Urothelium cell line (cell line): ENCODE measurements at places on chromosomes 5 and 9.
A peak's percentile ranks its signal among the peaks of the same experiment; 100 is the strongest.

DNA sequence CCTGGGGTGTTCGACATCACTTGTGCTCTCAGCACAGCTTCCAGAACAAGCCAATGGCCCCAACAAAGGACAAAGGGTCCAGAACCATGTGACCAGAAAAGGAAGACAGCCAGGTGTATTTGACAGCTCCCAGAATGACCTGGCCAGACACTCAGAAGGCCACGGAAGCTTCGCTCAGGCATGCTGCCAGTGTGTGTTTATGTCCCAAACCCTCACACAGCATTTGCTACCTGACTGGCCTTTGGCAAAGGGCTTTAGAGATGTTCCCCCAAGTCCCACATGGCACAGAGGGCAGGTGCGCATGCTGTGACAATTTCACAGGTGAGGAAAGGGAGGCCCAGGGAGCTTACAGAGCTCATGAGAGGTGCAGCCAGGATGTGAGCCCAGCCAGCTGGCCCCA is 39.5 kb downstream of the MED10 start:
- no peak for DNase-seq

DNA sequence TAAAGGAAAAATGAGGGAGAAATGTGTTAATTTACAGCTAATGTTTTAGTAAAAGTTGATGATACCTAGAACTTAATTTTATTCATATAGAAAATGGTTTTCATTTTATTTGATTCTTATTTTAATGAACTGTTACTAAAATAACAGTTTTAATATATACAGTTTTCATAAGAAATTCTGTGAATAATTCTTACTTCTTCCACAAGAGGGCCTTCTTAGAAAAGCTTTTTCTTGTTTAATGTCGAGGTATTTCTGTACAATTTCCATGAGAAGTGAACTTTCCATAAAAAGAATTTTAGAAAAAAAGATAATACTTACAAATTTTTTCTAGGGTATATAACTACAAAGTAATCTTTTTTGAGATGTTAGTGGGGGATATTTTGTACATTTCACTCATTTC is 73.9 kb downstream of the KLF9 start:
- DNase-seq = no peak

GRCh38 chr9:129109537-129109903 is 1.1 kb downstream of the CRAT start:
- no peak for DNase-seq

DNA sequence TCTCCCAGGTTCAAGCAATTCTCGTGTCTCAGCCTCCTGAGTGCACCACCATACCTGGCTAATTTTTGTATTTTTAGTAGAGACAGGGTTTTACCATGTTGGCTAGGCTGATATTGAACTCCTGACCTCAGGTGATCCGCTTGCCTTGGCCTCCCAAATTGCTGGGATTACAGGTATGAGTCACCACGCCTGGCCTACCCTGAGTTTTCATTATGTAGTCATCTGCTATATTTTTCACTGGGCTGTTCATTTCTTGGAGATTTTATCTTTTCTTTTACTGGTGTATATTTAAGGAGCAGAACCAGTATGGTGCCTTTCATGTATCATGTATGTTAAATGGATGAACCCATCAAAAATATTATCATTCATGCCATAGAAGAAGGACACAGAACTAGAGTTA is 377.0 kb upstream of the ACTBL2 start:
- no peak for DNase-seq

DNA sequence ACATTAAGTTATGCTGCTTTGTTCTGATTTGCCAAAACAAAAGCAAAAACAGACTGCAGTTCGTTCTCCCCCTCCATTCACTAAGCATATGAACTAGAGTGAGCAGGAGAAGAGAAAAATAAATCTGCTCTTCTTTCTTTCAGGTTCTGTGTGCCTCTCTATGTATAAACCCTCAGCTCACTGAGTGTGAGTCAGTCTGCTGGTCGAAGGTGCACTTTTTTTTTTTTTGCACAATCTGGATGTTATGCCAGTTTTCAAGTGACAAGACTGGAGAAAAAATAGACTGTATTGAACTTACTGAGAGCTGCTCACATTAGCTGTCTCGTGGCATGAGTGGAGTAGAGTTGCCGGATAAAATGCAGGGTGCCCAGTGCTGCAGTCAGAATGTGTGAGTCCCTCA is 244.6 kb upstream of the ATP10B start:
- DNase-seq = no peak

- DNase-seq = no peak
These were observed 25.7 kb downstream of the RC3H2 start for GRCh38 chr9:122879443-122879842.

DNA sequence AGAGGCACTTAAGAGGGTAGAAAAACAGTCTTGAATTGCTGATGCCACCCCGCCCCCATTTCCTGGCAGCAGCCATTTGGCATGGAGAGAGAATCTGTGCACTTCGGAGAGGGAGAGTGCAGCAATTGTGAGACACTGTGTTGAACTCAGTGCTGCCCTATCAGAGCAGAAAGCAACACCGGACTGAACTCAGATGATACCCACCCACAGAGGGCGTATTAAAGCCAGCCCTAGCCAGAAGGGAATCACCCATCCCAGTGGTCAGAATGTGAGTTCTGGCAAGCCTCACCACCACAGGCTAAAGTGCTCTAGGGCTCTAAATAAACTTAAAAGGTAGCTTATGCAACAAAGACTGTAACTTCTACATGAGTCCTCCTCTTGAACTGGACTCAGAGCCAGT is 88.4 kb upstream of the RGS7BP start:
- DNase-seq = no peak

GRCh38 chr9:136138566-136138965 is 19.9 kb upstream of the TMEM250 start:
- no peak for DNase-seq

GRCh38 chr9:136171009-136171800 is 33.7 kb downstream of the LHX3 start:
- no peak for DNase-seq

DNA sequence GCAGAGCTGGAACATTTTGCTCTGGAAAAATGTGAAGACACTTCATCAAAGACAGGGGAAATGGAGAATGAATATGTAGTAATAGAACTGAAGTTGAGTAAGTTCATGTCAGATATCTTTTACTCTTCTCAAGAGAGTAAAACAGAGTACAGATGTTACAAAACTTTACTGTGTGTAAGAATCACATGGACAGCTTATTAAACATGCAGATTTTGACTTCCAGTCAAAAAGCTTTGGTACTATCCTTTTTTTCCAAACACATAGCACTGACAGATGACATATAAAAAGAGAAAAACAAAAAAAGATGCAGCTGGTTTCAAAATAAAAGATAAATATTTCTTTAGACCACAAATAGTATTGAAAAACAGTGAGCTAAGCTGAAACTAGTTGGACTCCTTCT is 115.4 kb downstream of the FBN2 start:
- no peak for DNase-seq

GRCh38 chr5:111680737-111681413 is 76.1 kb downstream of the NREP start:
- DNase-seq = peak; percentile 62

DNA sequence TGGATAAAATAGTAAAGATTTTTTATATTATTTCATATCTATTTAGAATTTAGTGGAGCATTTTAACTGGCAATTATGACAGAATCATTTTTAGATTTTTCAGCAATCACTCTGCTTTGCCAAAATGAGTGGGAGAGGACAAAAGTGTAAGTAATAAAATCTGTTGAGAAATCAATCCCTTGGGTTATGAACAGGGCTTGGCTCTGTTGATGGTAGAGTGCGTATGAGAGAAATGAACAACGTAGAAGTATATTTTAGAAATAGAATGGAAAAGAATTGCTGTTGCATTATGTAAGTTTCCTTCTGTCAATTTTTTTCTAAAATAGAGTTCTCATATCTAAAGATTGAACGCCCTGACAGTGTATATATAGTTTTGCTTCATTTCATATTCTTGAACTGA is 154.1 kb upstream of the PRDM9 start:
- no peak for DNase-seq

GRCh38 chr5:135069895-135070657 is 36.0 kb upstream of the PITX1 start:
- DNase-seq = no peak

DNA sequence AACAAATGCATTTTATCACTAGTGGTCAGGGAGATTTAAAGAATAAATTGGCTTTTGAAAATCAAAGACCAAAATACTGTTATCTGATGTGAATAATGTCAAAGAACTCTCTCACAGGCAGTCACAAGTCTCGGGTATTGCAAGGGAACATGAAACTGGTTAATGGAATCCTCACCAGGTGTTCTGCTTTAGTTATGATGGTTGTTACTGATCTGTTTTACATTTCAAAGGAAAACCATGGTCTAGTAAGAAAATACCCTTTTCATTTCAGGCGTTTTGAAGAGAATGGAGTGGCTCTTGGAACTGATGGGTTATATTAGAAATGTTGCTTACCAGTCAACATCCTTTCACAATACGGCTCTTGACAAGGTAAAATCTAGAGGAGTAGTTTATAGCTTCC is 43.4 kb downstream of the HACD4 start:
- DNase-seq = no peak

DNA sequence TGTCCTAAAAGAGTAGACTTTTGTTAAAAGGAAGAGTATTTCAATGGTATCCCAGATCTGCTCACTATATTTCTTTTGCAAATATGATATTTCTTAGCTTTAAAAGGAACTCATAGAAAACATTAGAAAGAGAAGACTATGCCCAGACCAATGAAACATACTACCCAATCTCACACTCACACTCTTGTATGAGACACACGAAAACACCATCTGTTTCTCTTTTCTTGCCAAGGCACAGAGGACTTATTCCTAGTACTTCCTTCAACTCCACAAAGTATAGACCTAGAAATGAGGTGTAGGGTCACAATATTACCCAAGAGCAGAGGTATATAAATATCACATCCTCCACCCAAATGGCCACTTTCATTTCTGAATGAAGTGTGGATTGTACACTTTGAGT is 292.4 kb upstream of the ACO1 start:
- DNase-seq = no peak

DNA sequence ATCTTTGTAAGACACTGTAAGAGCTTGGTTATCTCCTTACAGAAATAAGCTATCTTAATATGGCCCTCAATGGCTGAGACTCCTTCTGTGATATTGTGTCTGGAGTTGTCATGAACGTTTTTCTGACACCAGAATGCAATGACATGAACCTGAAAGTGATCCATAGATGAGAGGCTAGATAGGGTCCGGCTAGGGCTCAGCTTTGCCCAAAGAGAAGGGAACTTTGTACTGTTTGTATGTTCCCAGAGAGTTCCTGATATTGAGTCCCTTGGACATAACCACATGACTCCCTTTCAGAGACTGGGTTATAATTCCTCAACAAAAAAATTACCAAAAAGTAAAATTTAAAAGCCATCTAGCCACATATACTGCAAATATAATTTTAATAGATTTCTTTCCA is 575.8 kb upstream of the CLINT1 start:
- DNase-seq = no peak

GRCh38 chr9:107782789-107783188 is 293.2 kb upstream of the KLF4 start:
- DNase-seq = no peak
